ENCODE measurements at places on chromosomes 12 and 14.

DNA sequence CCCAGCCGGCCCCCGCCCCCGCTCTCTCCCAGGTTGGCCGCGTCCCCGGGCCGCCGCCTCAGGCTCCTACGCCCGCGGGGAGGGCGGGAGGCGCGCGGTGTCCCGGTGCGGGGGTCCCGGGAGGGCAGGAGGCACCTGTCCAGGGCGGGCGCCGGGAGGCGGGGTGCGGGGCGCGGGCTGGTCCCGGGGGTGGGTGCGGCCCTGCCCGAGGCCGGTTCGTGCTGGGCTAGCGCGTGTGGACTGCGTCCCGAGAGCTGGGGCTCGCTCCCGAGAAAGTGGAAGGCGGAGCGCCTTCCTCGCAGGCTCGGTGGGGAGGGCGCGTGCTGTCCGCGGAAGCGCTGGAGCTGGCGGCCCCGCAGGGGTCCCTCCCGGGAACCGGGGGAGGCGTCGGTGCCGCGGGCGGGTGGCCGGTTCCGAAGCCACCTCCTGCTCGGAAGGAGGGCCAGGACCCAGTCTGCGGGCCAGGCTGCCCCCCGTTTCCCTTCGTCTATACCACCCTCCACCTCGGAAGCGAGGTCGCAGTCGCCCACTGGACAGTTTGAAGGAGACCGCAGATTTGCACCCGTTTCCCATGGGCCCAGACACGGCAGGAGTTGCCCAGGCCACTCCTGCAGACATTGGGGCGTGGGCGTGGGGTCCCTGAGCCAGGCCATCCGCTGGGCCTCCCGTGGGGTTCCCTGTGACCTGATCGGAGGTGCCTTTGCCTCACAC is 636 bp downstream of the ZFYVE21 start:
- DNase-seq = peak; percentile 29

DNA sequence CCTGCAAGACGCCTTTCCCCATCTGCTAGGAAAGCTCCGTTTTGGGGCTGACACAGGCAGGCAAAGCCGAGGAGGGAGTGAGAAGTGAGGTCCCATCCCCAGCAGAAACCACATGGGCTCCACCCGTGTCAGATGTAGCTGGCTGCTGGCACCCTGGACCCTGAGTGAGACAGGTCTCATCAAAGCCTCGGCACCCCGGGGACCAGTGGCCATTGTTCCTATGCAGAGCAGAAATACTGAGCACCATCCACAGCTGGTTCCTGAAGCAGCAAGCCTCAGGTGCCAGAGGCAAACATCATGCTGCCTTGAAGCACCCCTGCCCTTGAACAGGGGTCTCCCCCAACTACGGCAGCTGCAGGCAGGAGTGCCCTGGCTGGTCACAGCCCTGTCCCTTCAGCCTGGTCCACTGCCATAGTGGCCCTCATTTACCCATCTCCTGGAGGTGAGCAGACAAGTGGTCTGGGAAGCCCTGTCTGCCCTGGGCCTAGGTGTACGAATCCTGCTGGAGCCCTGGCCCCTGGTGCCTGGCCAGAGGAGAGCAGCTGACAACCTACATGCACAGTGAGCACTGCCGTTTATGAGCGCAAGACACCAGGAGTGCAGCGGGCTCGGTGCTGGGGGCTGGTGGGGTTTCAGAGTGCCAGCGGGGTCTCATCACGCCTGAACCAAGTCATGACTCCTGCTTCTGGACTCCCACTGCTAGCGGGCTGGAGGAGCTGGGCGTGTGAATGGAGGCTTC is 289.8 kb upstream of the RTL1 start:
- no peak for DNase-seq

GRCh38 chr14:58825606-58826005 is 187.8 kb downstream of the DACT1 start:
- no peak for DNase-seq

- no peak for DNase-seq
Observed at GRCh38 chr12:54388237-54389133, 4.0 kb upstream of the ZNF385A start.

DNA sequence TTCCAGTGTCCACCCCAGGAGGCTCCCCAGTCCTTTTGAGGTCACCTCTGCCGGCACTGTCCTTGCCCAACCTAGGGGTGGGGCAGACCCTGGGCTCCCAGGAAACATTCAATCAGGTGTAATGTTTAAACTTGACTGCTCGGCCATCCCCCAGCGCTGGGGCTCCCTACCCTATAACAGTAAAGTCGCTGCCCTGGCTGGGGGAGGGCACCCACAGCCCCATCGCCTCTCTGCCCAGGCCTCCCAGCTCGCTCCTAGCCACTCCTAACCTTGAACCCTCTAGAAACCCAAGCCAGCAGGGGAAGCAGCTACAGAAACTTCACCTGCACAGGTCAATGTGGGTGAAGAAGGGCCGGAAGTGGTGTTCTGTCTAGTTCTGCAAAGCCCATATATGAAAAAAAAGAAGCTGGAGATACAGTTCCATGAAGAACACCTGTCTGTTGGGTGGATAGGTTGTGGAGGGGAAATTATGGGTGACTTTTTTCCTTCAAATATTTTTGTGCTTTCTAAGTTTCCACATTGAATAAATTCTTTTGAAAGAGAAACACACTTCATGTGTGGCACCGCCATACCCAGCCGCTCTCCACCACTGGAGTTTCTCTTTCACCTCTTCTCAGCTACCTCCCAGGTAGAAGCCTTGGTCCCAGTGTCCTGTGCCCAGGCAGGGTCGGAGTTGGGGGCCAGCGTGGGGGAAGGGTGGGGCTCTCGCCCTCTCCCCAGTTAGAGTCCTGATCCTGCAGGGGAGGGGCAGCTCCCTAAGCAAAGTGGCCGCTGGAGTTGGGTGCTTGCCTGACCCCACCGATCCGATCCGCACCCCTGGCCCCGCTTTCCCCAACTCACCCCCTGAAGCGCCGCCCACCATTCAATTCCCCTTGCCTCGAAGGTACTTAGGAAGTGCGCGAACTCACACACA is 1.1 kb downstream of the CLMN start:
- no peak for DNase-seq

DNA sequence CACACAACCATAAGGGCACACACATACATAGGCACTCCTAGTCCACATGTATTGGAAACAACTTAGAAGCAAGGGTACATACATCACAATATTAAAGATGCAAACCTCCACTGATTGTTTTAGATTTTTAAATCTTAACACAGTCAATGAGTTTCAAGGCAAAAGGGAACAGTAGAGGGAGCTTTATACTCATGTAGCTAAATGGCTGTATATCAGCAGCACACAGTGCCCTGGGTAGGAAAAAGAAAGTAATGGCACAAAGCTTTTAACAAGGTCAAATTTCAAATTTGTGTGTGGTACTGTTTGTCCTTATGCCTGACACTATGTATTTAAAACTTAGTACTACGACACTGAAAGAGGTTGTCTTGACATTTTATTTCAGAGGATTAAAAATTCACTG is 262.0 kb downstream of the MED13L start:
- no peak for DNase-seq
